ENCODE measurements at places on chromosomes 1 and 21.
A peak's percentile ranks its signal among the peaks of the same experiment; 100 is the strongest.

- no peak for DNase-seq
Observed at GRCh38 chr21:31489726-31490125, 145.7 kb upstream of the TIAM1 start.

DNA sequence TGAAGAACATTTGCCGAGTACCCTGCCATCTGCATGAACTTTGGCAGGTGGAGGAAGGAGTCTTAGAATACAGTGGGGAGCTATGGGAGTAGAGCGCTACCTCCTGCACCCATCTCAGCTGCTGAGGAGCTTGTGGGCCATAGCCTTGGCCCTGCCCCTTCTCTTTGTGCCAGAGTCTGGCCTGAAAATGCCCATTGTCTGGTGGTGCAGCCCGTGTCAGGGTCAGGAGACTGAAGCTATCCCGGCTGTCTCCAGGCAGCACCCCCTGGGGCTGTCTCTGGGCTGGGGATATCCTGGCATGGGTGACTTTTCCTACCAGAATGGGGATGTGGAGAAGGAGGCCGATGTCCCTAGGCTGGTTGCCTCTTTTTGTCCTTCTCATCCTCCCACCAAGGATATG lies 7.3 kb downstream of the IPO13 start:
- DNase-seq = no peak

GRCh38 chr21:42534421-42535378 lies 21.0 kb downstream of the SLC37A1 start:
- DNase-seq = no peak

DNA sequence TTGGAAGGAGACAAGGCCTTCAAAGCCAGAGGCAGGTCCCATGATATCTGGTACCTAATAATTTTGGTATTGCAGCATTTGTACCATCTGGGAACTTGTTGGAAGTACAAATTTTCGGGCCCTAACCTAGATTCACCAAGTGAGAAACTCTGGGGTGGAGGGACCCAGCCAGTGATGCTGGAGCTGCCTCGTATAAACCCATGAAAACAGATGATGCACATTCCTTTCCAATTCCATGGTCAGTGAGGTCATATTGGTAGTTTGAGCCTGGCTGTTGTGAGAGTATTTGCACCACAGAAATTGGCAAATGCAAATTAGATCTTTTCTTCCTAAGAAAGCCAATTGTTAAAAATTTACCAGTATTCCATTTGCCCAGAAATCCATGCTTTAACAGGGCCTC lies 269.6 kb upstream of the PLXNA2 start:
- no peak for DNase-seq

- DNase-seq = no peak
Observed at GRCh38 chr1:7474143-7474490, 297.0 kb upstream of the VAMP3 start.

GRCh38 chr1:2248127-2248826 lies 20.2 kb downstream of the SKI start:
- DNase-seq = no peak

DNA sequence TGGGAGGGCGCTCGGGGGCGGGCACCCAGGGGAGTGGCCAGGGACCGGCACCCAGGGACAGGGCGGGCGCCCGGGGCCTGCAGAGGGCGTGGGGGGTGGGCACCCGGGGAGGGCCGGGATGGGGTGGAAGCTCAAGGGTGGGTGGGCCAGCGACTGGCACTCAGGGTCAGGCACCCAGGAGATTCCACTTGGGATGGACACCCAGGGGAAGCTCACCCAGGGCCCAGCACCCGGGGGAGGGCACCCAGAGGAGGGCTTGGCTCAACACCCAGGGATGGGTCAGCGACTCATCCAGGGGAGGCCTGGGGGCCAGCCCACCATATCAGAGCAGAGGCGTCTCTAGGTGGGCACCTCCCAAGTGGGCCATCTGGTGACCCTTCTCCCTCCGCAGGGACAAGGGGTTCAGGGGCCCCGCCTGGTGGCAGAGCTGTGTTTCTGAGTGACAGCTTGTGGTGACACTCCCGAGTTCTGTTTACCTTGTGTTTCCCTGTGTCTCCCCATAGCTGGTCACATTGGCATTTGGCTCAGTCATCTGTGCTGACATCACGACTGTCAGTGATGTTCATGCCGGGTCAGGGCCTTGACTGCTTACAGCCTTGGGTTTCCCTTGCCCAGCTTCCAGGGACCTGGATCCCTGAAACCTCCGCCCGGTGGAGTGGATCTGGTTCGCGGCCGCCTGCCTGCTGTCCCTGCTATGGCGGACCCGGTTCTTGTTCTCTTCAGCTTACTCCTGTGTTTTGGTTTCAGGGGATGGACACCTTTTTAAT lies 749 bp downstream of the IBA57 start:
- peak; percentile 45 for DNase-seq

DNA sequence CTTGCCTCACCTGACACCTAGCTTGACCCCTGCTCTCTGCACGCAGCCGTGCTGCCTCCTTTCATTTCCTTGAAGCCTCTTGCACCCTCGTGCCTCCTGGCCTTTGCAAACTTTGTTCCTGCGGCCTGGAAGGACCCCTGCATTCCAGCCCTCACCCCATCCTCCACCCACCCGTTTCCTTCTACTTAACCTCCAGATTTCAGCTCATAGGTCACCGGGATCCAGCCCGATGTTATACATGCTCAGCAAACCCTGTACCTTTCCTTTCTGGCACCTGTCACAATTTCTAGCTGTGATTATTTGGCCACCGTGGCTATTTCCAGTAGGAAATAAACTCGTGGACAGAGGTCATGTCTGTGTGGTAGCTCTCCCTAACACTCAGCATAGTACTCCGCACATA lies 4.5 kb downstream of the EDARADD start:
- DNase-seq = no peak

DNA sequence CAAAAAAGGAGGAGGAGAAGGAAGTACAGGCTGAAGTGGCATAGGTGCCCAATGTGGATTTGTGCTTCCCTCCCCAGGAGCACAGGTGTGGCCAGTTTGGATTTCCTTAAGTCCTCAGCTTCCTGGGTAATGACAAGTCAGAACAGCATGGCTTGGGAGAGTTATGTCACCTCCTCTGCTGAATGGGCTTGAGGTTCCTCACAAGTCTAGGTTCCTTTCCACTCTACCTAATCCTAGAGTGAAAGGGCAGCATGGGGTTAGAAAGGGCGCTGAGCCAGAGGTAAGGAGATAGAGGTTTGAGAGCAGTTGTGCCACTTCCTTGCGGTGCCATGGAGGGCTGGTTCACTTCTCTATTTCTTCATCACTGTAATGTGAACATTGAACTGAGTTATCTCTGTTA lies 35.5 kb upstream of the IL20 start:
- no peak for DNase-seq

GRCh38 chr1:54325284-54325683 lies 80.9 kb downstream of the SSBP3 start:
- no peak for DNase-seq

GRCh38 chr1:20830378-20830777 lies 43.3 kb upstream of the HP1BP3 start:
- no peak for DNase-seq

DNA sequence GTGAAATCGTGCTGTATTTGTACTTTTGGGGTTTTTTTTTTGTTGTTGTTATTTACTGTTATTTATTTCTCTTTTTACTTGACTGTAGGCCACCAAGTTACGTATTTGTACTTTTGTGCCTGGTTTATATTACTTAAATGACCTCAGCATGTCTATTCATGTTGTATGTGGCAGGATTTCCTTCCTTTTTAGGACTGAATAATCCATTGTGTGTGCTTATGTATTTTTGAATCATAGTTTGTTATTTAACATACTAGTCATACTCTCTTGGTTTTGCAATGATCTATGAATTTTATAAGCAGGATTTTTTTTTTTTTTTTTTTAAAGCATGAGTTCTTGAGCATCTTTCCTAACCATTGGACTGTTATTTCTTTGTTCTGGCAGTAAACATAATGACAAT lies 51.2 kb downstream of the RNF2 start:
- DNase-seq = no peak

DNA sequence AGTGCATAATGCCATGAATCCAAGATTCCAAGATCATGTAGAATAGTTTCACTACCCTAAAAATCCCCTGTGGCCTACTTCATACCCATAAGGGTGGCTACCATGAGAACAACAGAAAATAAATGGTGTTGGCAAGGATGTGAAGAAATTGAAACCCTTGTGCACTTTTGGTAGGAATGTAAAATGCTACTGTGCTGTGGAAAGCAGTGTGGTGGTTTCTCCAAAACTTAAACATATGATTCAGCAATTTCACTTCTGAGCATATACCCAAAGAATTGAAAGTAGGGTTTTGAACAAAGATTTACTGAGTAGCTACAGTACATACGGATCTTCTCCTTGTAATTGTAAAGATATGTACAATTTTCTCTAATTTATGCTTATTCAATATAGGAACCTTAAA lies 16.0 kb downstream of the FNBP1L start:
- no peak for DNase-seq

DNA sequence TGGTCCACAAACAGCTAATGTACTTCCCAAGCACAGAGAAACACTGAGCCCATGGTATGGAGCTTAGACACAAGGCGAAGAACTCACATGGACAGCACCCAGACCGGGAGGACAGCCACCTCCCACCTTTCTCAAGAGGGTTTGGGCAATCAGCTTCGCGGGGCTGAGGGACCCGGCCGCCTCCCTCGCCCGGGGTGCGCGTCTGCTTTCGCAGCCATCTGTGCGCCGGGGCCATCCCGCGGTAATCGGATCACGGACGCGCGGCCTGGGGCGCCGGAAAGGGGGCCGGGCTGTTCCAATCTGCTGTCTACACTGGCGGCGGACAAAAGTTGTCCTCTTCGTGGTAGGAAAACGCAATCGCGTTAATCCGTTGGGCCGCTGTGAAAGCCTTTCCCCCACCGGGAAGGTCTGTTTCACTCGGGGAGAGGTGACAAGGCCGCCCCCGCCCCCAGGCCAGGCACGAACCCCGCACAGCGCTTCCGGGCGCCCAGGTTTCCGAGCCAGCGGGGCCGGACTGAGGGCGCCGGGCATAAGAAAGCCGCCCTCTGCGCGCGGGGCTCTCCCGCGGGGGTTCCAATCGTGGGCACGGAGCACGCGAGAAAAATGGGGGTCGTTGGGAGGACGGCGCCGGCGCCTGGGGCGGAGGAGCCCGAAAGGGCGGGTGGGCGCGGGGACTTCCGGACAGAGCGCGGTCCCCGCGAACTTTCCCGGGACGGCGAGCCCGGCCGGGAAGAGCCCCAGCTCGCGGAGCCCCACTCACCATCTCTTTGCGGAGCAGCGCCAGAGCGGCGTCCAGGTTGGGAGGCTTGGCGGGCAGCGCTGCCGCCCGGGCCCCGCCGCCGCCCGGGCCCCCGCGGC lies 664 bp downstream of the FAM89A start:
- DNase-seq = peak; percentile 32

DNA sequence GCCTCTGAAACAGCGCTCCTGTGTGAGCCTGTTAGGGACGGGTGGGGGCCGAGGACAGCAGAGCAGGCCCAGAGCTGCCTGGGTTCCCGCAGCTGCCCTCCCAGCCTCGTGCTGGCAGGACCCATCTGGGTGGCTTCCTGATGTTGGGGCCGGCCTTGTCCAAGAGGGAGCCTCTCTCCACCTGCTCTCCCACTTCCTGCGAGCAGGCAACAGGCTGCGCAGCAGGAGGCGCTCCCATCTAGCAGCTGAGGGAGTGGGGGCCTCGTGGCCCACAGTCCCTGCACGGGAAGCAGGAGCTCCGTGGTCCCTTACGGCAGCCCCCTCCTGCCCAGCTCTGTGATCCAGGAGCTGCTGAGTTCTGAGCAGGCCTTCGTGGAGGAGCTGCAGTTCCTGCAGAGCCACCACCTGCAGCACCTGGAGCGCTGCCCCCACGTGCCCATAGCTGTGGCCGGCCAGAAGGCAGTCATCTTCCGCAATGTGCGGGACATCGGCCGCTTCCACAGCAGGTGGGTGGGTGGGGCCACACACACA lies 68.0 kb downstream of the TRIM11 start:
- DNase-seq = no peak

DNA sequence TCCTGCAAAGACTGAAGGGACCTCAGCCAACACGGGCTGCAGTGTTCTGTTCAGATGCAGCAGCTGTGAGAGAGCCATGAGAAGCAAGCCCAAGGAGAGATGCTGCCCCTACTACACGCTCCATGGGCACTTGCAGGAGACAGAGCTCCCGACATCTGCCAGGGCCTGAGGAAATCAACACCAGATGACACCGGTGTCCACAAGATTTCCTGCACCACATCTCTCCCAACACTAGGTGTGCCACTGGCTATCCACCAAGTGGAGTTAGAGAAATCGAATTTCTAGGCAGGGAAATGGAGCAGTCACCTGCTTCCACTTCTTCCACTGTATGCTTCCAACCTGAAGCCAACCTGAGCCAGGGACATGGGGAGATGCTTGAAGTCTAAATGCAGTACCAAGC lies 445.3 kb downstream of the RWDD3 start:
- no peak for DNase-seq

GRCh38 chr1:33433509-33434362 lies 2.8 kb upstream of the PHC2 start:
- DNase-seq = no peak

GRCh38 chr1:158454537-158454936 lies 7.1 kb upstream of the OR10K1 start:
- no peak for DNase-seq

DNA sequence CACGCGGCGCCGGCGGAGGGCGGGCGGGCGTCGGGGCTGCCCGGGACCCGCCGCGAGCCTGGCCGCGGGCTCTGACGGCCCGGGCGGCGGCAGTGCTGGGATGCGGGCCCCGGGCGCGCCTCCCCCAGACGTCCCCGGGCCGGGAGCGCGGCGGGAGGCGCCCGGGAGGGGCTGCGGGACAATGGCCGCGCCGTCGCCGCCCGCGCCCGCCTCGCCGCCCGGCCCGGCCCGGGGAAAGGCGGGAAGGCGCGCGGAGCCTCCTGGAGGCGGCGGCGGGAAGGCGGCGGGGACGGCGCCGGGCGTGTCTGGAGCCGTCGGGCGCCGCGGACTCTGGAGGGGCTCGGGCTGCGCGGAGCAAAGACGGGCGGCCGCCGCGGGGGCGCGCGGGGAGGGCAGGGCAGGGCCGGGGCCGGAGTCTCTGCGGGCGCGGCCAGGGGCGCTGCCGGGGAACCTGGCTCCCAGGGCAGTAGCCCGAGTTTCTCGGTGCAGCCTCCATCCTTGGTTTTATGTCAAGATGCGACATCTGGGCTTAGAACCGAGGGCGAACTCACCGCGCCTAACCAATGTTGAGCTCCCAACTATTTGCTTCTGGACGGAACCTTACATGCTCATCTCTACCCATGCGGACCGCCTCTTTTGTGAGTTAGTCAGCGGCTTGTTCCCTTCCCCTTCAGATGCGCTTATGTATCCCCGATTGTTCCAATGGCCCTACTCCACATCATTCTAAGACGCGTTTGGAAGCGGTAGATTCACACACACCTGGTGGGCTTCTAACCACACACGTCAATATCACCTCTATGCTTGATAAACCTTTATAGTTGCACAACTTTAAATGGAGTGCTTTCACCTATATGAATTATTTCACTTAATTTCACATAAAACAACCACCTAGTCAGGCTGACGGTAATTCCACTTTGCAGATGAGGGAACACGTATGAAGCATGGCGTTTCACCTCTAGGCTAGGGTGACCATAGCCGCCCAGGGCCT lies 651 bp downstream of the ZBTB8A start:
- DNase-seq = peak; percentile 8

GRCh38 chr21:23968722-23969647 lies 1638.3 kb downstream of the MRPL39 start:
- DNase-seq = peak; percentile 88
